ENCODE measurements at places on chromosomes 2 and 18. TPM values are rescaled to one million over a fixed set of nuclear protein-coding genes. Genes with fewer than 3 reads are reported as not detected.

Gene ARHGAP25
- 0.30 TPM for total RNA-seq

Gene REG1A
- total RNA-seq, result not detected

Gene PLEKHH2
- 1.1 TPM for total RNA-seq

Gene PFN4
- total RNA-seq, result 0.64 TPM

Gene B3GNT7
- 1.7 TPM for total RNA-seq

Gene ACMSD
- total RNA-seq, result not detected

Gene NEURL3
- 0.38 TPM for total RNA-seq

Gene C2orf81
- 2.1 TPM for total RNA-seq

Gene MZT2A
- total RNA-seq, result 97.1 TPM

Gene BOLL
- not detected for total RNA-seq

Gene DNAH6
- total RNA-seq, result 0.20 TPM

Gene TP53I3
- total RNA-seq, result 93.2 TPM

Gene ECEL1
- total RNA-seq, result 0.14 TPM

Gene HOXD8
- not detected for total RNA-seq

Gene TMEM200C
- total RNA-seq, result 11.3 TPM

Gene POTEI
- 0.50 TPM for total RNA-seq

Gene CCT4
- total RNA-seq, result 203 TPM

Gene CELF4
- total RNA-seq, result not detected

Gene ZNF516
- 59.8 TPM for total RNA-seq

Gene CD8A
- total RNA-seq, result not detected

Gene UCN
- total RNA-seq, result 1.1 TPM

Gene ALPG
- 0.27 TPM for total RNA-seq

Gene IER3IP1
- 15.8 TPM for total RNA-seq

Data from astrocyte (in vitro differentiated cells and primary cell).